Stimulated activated CD4-positive, alpha-beta T cell treated with anti-CD3 and anti-CD28 coated beads, TNF-alpha, amount 100 ng/mL, for 48 hours (primary cell): ENCODE measurements at places on chromosomes 13 and 19.

DNA sequence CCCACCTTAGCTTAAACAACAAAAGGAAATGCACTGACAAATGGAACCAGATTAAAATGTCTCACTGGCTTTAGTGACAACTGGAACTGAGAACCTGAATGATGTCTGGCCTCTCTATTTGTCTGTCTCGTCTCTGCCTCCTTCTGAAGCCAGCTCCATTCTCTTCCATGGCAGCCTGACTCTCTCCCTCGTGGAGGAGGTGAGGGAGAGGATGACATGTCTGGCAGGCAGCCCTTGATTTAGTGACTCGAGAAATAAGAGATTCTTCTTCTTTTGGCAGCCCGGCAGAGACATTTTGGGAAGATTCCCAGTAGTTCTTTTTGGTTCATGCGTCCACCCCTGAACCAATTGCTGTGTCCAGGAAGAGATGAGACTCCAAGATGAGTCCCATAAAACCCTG lies 131.7 kb downstream of the KLF5 start:
- no peak for DNase-seq

DNA sequence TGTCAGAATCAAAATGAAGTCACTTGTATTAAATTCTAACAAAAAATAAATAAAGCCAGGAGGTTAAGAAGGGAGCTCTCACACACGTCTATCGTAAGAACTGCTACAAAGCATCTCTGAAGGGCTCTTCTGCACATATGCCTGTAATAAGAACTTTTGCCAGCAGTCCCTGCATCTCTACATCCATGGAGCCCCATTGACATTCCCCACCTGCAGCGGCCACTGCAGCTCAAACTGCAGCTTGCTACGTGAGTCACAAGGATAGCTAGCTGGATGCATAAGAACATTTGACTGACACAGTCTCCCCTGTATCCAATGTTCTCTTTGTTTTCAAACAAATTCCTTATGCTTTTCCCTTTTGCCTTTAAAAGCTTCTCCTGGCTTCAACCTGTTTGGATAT lies 68.3 kb downstream of the DNAJC3 start:
- no peak for DNase-seq

GRCh38 chr19:24078680-24079079 lies 8.3 kb upstream of the ZNF254 start:
- no peak for DNase-seq

GRCh38 chr19:32197896-32198882 lies 147.2 kb upstream of the ZNF507 start:
- no peak for DNase-seq

DNA sequence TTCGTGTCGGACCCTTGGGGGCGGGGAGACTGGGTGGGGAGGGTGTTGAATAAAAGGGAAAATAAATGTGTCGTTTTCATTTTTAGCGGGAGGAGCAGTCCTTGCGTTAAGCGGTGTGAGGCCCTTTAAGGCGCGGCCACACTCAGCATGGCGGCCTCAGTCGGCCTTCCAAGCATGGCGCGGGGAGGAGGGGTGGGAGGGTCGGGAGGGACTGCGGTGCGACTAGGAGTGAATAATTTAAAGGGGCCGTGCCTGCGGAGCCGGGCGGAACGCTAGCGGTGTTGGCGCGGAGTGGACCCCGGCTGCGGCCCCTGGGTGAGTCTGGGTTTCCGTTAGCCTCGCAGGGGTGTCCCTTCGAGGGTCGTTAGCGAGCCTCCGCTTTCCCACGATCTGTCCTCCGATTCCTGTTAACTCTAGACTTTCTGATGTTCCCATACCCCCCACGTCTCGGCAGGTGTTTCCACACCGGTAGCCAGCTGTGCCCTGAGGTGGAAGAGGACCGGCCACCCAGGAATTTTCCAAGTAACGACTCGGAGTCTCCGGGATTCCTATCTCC lies 1.5 kb upstream of the PNPLA6 start:
- peak; percentile 72 for DNase-seq

DNA sequence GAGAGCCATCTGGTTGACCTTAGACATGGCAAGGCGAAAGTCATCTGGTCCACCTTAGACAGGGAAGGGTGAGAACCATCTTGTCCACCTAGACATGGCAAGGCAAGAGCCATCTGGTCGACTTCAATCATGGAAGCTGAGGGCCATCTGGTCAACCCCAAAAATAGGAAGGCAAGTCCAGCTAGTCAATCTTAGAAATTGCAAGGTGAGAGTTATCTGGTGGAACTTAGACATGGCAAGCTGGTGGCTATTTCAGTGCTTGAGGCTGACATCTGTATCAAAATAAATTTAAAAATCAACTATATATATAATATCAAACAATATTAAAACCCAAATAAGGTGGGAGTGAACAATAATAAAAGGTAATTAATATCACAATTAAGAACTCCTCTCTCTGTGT lies 83.9 kb downstream of the ZNF726 start:
- no peak for DNase-seq

- DNase-seq, result no peak
Observed at GRCh38 chr13:31951215-31951678, 80.3 kb upstream of the FRY start.

DNA sequence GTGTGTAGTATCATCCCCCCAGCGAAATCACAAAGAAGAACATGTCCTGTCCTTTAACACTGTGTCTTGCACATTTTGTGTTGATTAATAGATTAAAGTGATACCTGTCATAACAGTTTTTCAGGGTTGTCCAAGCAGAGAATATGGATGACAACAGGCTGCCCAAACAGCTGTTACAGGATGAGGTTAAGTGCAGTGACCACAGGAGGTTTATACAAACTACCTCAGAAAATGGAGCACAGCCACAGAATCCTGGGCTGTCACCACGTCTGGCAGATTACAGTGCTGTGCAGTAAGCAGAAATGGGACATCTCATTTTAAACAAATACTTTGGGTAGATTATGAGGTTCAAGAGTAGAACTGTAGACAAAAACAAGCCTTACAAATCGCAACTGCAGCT lies 575.6 kb downstream of the DCT start:
- no peak for DNase-seq

DNA sequence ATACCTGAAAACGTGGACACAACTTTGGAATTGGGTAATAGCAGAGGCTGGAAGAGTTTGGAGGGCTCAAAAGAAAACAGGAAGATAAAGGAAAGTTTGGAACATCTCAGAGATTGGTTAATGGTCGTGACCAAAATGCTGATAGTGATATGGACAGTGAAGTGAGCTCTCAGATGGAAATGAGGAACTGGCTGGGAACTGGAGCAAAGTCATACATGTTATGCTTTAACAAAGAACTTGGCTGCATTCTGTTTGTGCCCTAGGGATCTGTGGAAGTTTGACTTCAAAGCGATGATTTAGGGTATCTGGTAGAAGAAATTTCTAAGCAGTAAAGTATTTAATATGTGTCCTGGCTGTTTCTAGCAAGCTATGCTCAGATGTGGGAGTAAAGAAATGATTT lies 136.2 kb downstream of the DNAJC3 start:
- DNase-seq, result no peak

DNA sequence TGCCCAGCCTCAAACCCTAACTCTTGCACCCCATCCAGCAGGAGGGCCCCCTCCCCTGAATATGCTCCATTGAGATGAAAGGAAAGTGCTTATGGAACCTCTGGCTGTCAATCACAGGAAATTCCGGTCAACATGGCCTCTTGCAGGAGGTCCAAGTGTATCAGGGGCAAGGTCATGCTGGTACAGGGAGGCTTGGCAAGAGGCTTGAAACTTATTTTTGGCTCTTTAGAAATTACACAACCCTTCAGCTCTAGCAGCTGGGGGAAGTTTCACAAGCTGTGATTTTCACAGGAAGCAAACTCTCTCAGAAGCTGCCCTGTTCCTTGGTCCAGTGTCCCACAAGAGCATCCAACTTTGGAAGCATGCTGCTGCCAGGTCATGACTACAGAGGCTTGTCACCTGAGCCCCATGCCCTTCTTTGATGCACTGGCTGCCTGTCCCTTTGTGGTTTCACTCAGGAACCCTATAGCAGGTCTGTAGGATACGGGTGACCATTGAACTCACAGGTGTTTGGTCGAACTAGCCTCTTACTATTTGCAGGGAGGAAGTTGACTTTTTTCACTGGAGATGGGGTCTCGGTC lies 8.4 kb downstream of the ASF1B start:
- DNase-seq, result no peak

DNA sequence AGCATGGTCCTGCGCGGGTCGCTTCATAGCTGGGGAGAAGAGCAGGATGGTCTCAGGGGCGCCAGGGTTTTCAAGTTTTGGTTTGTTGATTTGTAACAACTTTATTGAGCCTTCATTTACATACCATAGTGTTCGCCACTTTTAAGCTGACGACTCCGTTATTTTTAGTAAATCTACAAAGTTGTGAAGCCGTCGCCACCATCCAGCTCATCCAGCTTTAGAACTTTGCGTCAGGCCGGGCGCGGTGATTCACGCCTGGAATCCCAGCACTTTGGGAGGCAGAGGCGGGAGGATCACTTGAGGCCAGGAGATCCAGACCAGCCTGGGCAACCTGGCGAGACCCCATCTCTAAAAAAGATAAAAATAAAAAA lies 404 bp downstream of the C19orf44 start:
- DNase-seq, result no peak

DNA sequence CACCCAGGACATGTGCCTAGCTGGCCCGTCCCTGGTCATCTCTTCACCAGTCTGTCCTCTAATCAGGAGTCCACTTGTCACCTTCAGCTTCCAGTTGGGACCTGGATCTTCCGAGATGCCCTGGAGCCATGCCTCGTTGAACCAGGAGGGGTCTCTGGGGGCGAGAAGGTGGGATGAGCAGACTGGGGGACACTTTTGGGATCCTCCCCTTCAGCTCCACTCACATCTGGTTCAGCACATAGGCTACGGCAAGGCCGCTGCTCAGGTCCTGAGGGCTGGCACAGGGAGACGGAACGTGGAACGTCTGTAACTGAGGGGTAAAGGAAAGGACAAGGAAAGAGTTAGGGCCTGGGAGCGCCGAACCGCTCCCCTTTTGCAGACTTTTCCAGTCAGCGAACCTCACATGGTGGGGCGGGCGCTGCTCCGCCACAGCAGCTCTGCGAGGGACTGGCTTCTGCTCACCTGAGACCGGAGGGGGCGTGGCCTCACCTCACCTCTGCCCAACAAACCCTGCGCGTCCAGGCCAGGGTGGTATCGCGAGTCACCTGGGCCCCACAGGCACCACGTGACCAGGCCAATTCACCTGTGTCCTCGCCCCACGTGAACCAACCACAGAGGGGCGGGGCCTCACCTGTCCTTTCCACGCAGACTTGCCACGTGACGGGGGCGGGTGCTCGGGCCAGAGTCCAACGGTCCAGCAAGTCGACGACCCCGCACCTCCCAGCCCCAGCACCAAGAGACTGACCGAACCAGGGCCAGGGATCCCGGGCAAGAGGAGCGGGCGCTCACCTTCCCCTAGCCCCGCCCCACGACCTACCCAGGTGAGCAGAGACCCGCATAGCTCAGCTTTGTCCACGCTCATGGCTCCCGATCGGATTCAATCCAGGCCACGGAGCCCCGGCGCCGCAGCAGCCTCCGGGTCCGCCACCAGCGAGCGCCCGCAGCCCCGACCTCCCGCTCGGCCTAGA lies at the start of gene HOOK2:
HOOK2 (minus strand) TSS at position 965 of the 968 bp plus-strand sequence; CDS start at position 862, 103 bp downstream.
- DNase-seq, result no peak

DNA sequence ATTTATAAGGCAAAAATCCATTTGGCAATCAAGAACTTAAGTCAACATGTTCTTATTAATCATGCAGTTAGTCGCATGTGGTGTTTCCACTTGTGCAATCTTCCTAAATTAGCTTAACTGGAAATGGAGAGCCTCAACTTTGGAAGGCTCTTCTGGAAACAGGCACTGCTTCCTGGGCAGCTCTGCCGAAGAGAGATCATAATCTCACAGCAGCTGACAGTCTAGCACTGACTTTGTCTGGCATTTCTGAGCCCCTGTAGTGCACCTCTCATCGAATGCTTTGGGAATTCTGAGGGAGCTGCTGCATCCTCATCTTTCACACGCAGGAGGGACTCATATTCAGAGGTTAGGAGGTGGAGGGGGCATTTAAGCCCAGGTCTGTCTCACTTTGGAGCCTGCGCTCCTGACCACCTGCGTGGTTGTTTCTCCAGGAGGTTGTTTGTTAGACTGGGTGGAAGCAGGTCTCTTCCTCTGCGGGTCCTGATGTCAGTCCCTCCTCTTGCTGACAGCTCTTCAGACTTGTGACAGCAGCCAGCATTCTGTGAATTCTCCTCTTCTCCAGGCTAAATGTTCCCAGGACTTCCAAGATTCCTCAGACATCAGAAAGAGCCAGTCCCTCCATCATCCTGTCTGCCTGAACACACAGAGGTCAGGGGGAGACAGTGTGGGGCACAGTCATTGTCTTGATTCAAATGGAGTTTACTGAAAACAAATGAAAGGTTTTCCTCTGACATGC lies 100.4 kb upstream of the GJB6 start:
- no peak for DNase-seq

GRCh38 chr13:114249077-114249476 lies 14.4 kb downstream of the CDC16 start:
- no peak for DNase-seq

DNA sequence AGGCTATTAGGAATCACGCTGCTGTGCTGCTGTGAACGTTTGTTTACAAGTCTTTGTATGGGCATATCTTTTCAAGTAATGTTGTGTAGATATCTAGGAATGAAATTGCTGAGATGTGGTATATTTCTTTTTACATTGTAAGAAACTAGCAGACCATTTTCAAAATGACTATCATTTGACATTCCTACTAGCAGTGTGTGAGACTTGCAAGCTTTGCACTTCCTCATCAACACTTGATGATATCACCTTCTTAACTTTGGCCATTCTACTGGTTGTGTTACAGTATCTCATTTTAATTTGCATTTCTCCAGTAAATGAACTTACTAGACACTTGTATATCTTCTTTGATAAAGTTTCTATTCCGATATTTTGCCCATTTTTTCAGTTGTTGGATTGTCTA lies 12.1 kb downstream of the METTL21C start:
- DNase-seq, result no peak

DNA sequence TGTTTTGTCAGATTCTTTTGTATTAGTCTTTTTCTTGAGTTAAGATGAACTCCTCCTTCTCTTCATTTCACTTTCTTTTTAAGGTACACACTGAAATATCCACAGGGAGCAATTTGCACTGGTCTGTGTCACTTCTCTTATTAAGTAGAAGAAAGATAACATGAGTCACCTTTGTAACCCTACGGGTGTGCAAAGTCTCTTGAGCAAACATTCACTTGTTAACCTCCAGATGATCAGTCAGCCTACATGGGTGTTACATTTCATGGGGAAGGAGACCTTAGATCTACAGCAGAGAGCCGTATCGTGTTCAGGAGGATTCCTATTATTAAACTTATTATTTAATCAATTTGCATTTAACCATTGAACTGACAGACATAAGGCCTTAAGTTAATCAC lies 5.1 kb downstream of the ZNF507 start:
- DNase-seq, result no peak

- no peak for DNase-seq
Observed at GRCh38 chr13:111371720-111372119, 51.3 kb downstream of the TEX29 start.

DNA sequence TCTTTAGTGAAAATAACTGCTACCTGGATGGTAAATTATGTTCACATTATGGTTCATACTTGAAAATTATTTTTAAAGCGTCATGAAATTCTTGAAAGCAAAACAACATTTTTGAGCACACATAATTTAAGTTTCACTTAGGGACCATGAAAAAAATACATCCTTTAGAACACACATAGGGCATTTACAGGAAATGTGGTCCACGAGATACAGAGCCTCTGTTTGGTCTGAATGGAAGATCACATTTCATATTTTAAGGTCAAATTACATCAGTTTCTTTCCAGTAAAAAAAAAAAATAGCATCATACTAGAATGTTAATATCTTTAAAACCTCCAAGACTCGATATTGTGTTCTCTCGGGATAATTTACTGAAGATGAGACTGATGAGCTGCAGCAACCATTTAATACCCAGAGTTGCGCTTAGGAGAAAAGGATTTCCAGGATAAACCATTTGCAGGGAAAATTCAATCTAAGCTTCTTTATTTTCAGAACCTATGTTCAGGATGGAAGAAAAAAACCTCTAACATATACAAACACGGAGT lies 720.7 kb downstream of the DIAPH3 start:
- DNase-seq, result no peak
